ENCODE measurements at places on chromosomes 5 and 9.

DNA sequence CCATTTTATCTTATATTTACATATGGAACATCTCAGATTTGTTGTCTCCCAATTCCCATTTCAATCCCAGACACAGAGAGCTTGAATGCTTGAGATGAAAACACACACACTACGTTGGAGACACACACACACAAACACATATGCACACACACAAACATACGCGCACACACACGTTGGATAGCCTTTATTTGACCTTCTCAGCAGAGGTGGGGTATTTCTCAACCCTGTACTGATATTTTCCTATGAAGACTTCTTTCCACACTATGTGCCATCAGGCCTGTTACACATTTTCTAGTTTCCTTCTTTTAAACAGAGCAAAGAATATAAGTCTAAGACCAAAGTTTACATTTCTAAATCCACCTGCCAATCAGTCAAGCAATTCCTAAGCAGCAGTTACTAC lies 291.0 kb downstream of the TAF11L14 start:
- no peak for DNase-seq

- DNase-seq, result no peak
Measured at GRCh38 chr5:150068071-150068470, 18.3 kb downstream of the CSF1R start.

DNA sequence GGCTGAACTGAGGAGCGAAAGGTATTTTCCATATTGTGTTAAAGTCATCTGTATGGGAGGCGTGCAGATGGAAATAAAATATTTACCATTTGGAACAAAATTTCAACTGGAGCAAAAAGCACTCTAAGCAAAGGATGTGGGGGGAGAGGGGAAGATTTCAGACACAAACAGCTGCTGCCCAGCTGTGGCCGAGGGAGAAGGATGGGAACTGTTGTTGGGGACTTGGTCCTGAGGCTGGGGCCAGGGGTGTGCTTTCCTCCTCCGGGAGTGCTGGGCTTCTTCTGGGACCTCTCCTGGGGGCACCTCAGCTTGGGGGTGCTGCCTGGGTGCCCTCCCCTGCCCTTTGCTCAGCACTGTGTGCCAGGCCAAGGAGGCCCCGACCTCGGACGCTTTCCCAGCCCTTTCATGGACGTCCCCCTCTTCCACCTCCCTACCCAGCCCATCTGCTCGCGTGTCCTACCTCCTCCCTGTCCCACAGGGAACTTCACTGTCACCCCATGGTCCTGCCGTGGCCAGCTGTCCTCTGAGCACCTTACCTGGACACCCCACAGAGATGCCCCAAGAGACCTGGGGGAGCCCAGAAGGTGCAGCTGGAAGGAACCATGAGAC lies 101.9 kb upstream of the COL5A1 start:
- no peak for DNase-seq

GRCh38 chr5:153755913-153756500 lies 265.5 kb downstream of the GRIA1 start:
- no peak for DNase-seq

DNA sequence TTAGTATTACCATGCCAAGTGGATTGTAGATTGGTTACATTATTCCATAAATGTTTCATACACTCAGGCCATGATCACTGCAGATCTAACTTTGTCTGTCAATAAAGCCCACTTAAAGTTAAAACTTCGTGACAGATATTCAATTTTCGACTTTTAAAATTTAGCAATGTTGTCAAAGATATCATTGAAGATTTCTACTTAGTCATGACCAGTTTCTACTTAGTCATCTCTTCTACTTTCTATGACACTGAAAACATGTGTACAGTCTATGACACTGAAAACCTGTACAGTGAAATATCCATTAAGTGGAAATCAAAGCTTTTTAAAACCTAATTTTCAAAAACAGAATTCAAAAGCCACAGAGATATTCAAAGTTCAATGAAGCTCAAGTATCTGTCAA lies 258.2 kb downstream of the MCTP1 start:
- DNase-seq, result no peak

DNA sequence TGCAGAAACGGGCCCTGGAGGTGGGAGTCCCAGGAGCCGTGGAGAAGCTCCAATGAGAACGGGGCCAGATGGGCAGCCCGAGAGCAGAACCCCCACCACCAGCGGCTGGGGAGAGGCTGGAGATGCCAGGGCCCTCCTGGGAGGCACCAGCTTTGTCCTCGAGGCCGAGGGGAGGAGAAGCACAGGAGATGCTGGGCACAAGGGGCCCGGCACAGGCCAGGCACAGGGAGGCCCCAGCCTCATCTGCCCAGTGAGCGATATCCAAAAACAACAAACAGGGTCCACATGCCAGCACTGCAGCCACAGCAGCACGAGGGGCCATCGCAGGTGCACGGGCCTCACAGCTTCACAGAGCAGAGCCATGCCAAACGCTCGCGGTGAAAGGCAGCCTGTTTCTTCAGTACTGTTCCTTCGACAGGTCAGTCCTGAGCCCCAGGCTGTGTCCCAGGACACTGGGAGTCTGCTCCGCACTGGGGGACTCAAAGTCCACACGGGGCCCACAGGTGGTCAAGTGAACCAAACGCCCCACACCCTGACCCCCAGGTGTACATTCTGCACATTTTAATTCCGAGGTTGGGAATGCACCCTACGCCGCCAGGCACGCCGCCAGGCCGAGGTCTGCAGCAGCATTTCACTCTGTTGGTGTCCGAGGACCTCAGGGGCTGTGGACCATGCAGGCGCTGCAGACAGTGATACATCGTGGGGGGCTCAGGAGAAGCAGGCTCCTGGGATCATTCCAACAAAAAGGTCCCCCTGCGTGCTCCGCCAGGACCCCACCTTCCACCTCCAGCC lies 9.5 kb downstream of the LPCAT1 start:
- no peak for DNase-seq

GRCh38 chr5:109996246-109996645 lies 306.5 kb downstream of the MAN2A1 start:
- no peak for DNase-seq

Measured in stimulated activated naive B cell treated with anti-CD40 and anti-IgM and Interleukin-4, amounts not matched to agents 10 μg/mL and 1 μg/mL and 100 μg/mL, for 72 hours (primary cell).